ENCODE measurements at places on chromosomes 6 and 20. TPM values are rescaled to one million over a fixed set of nuclear protein-coding genes. Genes with fewer than 3 reads are reported as not detected.

- no peak overlapping the region for H3K4me3 ChIP-seq
- no peak overlapping the region for H3K27ac ChIP-seq
- H3K36me3 ChIP-seq: no peaks in the 10 kb centered on the region
- H3K27me3 ChIP-seq: no peaks in the 10 kb centered on the region
- H3K4me1 ChIP-seq: no peaks in the 10 kb centered on the region
- no peak for DNase-seq
Observed at GRCh38 chr20:22453244-22454080, 130.9 kb downstream of the FOXA2 start.

Gene RAB44
- total RNA-seq: 0.28 TPM

Gene OR2B6
- total RNA-seq: 0.19 TPM

Gene CLVS2
- total RNA-seq: 0.05 TPM

GRCh38 chr6:113540466-113540865, 316.7 kb upstream of the MARCKS start:
- H3K27me3 ChIP-seq: no peaks in the 10 kb centered on the region
- no peak overlapping the region for H3K27ac ChIP-seq
- H3K4me1 ChIP-seq: no peaks in the 10 kb centered on the region
- no peaks in the 10 kb centered on the region for H3K36me3 ChIP-seq
- no peak for DNase-seq

DNA sequence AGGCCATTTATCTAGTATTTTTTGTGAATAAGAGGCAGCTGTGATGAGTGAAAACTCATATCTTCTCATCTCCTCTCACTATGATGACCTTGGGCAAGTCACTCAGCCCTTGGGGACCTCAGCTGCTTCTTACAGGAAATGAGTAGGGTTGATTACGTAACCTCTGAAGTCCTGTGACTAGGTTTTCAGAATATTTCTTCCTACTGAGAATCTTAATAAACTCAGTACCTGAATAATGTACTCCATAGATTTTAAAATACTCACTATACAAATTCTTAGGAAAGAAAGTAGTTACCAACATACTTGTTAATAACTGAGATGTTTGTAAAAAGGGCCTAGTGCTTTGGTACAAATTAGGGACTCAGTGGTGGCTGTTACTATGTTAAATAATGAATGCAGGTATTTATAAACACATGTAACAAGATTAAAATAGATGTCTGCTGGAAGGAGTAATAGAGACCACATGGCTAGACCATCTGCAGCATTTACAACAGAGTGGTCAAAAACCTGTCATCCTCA, 60.9 kb downstream of the RPRD1B start:
- DNase-seq: no peak
- no peak overlapping the region for H3K4me3 ChIP-seq
- no peak overlapping the region for H3K27ac ChIP-seq
- H3K4me1 ChIP-seq: no peaks in the 10 kb centered on the region

GRCh38 chr6:123587838-123588545, 48.8 kb downstream of the TRDN start:
- no peaks in the 10 kb centered on the region for H3K27me3 ChIP-seq
- no peak overlapping the region for H3K27ac ChIP-seq
- no peaks in the 10 kb centered on the region for H3K36me3 ChIP-seq
- H3K4me3 ChIP-seq: no peak overlapping the region
- no peaks in the 10 kb centered on the region for H3K4me1 ChIP-seq
- no peak for DNase-seq

GRCh38 chr20:46583411-46584214, 33.2 kb upstream of the OCSTAMP start:
- H3K27me3 ChIP-seq: no peaks in the 10 kb centered on the region
- no peak for DNase-seq
- H3K36me3 ChIP-seq: no peaks in the 10 kb centered on the region
- H3K4me3 ChIP-seq: no peak overlapping the region
- H3K27ac ChIP-seq: no peak overlapping the region
- H3K4me1 ChIP-seq: no peaks in the 10 kb centered on the region

GRCh38 chr6:53424300-53424699, 75.5 kb upstream of the ELOVL5 start:
- DNase-seq: no peak
- no peaks in the 10 kb centered on the region for H3K36me3 ChIP-seq
- H3K4me3 ChIP-seq: no peak overlapping the region
- H3K27me3 ChIP-seq: no peaks in the 10 kb centered on the region
- no peaks in the 10 kb centered on the region for H3K4me1 ChIP-seq

Gene EFCAB8
- 0.33 TPM for total RNA-seq

DNA sequence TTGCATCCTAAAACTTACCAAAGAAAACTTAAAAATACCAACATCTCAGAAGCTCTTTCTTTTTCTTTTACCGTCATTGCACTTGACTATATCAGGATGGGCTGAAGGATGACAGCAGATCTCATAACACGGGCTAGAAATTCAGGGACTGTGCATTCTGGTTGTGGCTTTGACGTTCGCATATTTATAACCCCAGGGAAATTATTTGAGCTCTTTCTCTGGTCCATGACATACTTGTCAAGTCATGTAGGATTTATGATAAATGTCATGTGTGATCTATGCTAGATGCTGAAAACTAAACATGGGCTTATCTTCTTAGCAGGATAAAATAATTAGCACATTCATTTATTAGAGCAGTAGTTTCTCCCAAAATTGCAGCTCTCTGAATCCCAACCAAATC, 74.4 kb upstream of the SAMD5 start:
- H3K4me1 ChIP-seq: no peaks in the 10 kb centered on the region
- no peak overlapping the region for H3K4me3 ChIP-seq
- DNase-seq: no peak
- no peaks in the 10 kb centered on the region for H3K27me3 ChIP-seq
- H3K36me3 ChIP-seq: no peaks in the 10 kb centered on the region
- no peak overlapping the region for H3K27ac ChIP-seq

- peak overlapping the region; percentile 96 for H3K4me3 ChIP-seq
- H3K27me3 ChIP-seq: no peaks in the 10 kb centered on the region
- peak overlapping the region; percentile 40 for H3K27ac ChIP-seq
- no peak for DNase-seq
- peaks cover 13% of the 10 kb centered on the region for H3K36me3 ChIP-seq
- H3K4me1 ChIP-seq: peaks cover 19% of the 10 kb centered on the region
Observed at GRCh38 chr20:3890999-3891929, 2.1 kb downstream of the PANK2 start.

Gene TAGAP
- 22.3 TPM for total RNA-seq

- H3K27ac ChIP-seq: peak overlapping the region; percentile 79
- no peak overlapping the region for H3K4me3 ChIP-seq
- H3K4me1 ChIP-seq: peaks cover 48% of the 10 kb centered on the region
- H3K27me3 ChIP-seq: no peaks in the 10 kb centered on the region
- H3K36me3 ChIP-seq: peaks cover under 1% of the 10 kb centered on the region
- no peak for DNase-seq
Observed at GRCh38 chr6:118710616-118711015, 59.2 kb upstream of the CEP85L start.
